ENCODE measurements at places on chromosomes 6 and 20.

- no peak for DNase-seq
Observed at GRCh38 chr20:15799871-15800270, 773.4 kb downstream of the KIF16B start.

DNA sequence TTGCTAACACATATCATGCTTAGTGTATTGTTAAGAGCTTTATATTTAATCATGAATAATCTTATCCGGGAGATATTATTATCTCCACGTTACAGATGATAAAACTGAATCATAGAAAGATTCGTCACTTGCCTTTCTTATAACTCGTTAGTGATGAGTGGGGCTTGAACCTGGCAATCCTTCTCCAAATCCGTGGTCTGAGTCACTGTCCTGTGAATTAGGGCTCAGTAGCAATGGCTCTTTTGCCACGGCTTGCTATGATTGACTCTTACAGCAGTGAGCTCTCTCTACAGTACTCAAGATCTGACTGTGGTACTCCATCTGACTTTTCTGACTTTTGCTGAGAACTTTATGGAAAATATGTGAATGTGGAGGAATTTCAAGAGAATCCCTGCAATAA is 246.9 kb downstream of the PACRG start:
- no peak for DNase-seq

- DNase-seq: no peak
Observed at GRCh38 chr20:48187851-48188250, 402.6 kb upstream of the SULF2 start.

- DNase-seq: no peak
Observed at GRCh38 chr20:42594659-42595058, 595.0 kb downstream of the PTPRT start.

GRCh38 chr6:20028562-20028961 is 183.7 kb downstream of the MBOAT1 start:
- DNase-seq: no peak

GRCh38 chr20:35739294-35740163 is 2.5 kb downstream of the RBM39 start:
- DNase-seq: no peak

DNA sequence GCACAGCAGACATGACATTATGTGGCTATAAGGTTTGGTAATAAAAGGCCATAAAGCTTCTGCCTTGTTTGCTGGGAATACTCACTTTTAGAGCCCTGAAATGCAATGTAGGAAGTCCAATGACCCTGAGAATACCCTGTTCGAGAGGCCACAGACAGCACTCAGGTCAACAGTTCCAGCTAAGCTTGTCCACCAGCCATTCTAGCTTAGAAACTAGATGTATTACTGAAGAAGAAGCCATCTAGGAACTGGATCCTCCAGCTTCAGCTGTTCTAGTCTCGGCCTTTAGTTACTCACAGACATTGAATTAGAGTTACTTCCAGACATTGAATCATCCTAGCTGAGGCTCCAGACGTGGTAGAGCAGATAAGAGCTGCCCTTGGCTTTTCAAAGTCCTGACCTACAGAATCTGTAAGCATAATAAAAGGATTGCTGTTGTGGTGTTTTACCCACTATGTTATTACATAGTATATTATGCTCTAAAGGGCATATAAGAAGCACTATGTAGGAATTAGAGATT is 84.9 kb downstream of the MMS22L start:
- no peak for DNase-seq

- DNase-seq: no peak
Observed at GRCh38 chr6:335572-335971, 43.3 kb downstream of the DUSP22 start.

GRCh38 chr6:166779381-166779780 is 152.3 kb upstream of the RPS6KA2 start:
- DNase-seq: no peak

DNA sequence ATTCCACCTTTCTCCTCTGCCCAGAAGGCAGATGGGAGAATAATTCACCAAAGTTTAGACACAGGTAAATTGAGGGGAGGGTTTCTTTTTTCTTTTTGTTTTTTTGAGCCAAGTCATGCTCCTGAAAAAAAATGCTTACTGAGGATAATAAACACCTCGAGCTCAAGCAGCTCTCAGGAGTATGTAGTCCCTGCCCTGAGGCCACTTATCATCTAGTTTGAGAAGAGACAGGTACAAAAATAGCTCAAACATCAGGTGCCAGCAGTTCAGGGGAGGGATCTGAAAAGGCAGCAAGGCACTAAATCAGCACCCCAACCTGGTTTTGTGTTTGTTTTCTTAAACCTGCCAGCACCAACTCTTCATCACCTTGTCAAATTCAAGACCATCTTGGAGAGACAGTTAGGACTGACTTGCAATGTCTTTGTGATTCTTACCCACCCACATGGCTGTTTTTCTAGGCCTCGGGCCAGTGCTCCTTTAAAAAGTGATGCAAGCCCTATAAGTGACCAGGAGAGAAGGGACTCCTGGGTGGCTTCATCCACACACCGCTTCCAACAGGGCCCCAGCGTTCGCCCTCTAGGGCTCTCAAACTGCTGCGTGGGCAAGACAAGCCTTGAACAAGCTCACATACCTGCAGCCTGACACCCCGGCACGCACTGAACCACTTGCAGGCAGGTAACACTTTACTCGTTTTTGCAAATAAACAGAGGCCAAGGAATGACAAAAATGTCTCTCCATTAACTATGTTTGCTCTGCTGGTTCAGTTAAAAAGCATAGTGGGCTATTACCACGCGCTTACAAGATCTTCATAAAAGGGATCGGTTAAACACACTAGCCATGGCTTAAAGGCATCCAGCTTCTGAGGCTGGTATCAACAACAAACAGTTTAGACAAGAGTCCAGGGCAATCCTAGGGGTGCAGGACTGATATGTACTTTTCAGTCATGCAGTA is 13.9 kb downstream of the JAG1 start:
- no peak for DNase-seq
